Hematopoietic multipotent progenitor cell treated with erythropoietin and hydrocortisone succinate and interleukin-3 and kit ligand, for 6 days (in vitro differentiated cells): ENCODE measurements at places on chromosomes 3 and 15.

- no peak for DNase-seq
Measured at GRCh38 chr3:141960731-141961130, 84.3 kb downstream of the ATP1B3 start.

- no peak for DNase-seq
Measured at GRCh38 chr15:29970402-29970695, 112.4 kb upstream of the GOLGA8J start.

DNA sequence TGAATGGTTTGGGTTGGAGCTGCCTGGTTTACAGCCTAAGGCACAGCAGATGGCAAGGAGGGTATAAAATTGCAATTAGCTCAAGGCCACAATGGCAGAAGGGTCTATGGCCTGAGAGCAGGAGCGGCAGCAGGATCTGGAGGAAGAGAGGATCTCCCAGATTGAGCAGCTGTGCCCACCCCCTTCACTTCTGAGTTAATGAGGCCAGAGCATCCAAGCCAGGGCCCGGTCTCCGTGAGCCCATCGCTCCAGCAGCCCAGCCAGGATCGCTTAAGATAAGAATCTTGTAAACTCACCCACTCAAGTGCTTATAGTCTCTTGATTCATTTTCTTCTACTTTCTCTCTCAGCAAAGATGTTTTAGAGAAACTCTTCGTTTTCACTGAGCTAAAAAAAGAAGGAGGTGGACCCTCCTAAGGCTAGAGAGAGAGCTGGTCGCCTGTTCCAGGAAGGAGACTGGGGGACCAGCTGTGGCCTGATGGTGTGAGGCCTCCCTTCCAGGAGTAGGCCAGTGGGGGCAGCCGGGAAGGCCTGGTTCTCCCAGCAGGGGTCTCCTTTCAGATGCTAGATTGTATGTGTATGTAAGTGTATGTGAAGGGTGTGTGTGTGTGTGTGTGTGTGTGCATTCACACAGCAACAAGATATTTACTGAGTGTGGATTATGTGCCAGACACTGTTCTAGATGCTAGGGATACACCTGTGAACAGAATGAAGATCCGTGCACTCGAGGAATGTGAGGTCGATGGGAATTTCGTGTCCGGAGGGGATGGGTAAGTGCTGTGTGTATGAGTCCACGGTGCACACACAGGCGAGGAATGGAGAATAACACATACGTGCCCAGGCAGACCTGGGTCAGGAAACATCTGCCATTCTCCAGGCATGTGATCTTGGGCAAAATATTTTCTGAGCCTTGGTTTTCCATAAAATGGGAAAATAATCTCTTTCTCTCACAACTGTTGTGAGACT lies 18.6 kb downstream of the MAGEF1 start:
- no peak for DNase-seq

- DNase-seq: no peak
Measured at GRCh38 chr3:187207062-187207461, 9.8 kb downstream of the RTP1 start.

DNA sequence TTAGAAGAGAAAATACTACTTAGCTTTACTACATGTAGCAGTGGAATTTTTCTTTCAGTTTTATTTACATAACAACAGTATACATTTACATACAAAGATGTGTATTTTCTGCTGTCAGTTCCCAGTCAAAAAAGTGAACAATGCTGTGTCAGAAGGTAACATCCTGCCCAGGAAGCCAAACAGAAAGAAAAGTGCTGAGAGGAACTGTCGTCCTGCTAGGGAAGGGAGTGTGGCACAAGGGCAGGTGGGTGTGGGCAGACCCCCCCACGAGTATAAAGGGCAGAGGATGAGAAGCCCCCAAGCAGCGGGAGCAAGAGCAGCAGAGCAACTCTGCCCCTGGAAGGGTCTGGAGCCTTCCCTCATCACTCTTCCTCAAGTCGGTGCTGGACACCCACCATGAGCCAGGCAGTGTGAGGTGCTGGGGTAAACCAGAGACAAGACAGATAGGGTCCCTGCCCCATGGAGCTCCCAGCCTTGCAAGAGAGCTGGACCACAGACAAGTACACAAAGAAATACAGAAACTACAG lies 39.7 kb downstream of the TBC1D2B start:
- DNase-seq: no peak
